ENCODE measurements at places on chromosomes 16 and 17.

- no peak for ATAC-seq
Measured at GRCh38 chr17:60080545-60080944, 1.8 kb upstream of the HEATR6 start.

GRCh38 chr16:18984435-18985005 lies 786 bp downstream of the TMC7 start:
- ATAC-seq: no peak

GRCh38 chr16:49491771-49492761 lies 118.5 kb downstream of the C16orf78 start:
- peak; percentile 87 for ATAC-seq

- ATAC-seq: no peak
Measured at GRCh38 chr16:27511657-27512448, 37.9 kb downstream of the GTF3C1 start.

GRCh38 chr16:51181503-51181811 lies 30.4 kb upstream of the SALL1 start:
- no peak for ATAC-seq

DNA sequence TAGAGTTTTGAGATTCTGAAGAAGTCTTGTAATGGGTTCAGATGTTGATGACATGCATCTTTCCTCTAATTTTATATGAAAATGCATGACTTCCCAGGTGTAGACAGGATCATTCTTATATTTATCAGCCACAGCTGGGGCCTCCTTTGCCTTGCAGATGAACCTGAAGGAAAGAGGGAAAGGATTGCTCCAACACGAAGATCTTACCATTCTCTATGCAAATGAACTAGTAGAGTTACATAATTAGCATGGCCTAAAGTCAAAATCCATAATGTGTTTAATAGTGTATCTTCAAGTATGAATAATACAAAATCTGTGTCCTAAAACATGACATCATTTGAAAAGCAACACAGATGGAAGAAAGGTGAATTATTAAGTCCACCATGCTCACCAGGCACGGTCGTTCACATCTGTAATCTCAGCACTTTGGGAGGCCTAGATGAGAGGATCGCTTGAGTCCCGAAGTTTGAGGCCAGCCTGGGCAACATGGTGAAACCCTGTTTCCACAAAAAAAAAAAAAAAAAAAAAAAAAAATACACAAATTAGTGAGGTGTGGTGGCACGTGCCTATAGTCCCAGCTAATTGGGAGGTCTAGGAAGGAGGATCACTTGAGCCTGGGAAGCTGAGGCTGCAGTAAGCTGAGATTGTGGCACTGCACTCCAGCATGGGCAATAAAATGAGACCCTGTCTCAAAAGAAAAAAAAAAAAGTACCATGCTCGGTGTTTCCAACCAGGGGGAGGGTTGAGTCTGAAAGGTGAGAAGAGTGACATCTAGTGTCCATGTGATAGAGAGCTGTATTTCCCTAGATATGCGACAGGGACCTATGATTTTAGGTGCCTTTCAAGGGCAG lies 6.3 kb downstream of the VWA3A start:
- peak; percentile 95 for ATAC-seq

GRCh38 chr16:54422159-54422558 lies 135.6 kb upstream of the IRX3 start:
- peak; percentile 30 for ATAC-seq

All from SK-N-SH treated with all-trans-retinoic acid at 6 μM for 48 hours (cell line).